A549 treated with AZD2906 at 1 μM for 4 hours (cell line): ENCODE measurements at places on chromosomes 2 and 18. TPM values are rescaled to one million over a fixed set of nuclear protein-coding genes. Genes with fewer than 3 reads are reported as not detected.

Gene TFPI
- total RNA-seq: 35.2 to 53.4 TPM (median 47.5 TPM) in 5 replicates

Gene CRACDL
- 3.4 to 4.6 TPM (median 3.7 TPM) in 5 replicates for total RNA-seq

Gene SH3RF3
- 0.47 to 0.71 TPM (median 0.66 TPM) in 5 replicates for total RNA-seq

Gene CAPN14
- total RNA-seq: 0.01 to 0.04 TPM (median 0.03 TPM) in 5 replicates
